ENCODE measurements at places on chromosomes 2 and 18. TPM values are rescaled to one million over a fixed set of nuclear protein-coding genes. Genes with fewer than 3 reads are reported as not detected.
A peak's percentile ranks its signal among the peaks of the same experiment; 100 is the strongest.

The MALL gene
- total RNA-seq, result 0.12 TPM

The GPR45 gene
- total RNA-seq, result not detected

The LCT gene
- 0.07 TPM for total RNA-seq

The KCNG2 gene
- total RNA-seq, result not detected

The MXD1 gene
- 45.0 TPM for total RNA-seq

The SKA1 gene
- 0.39 TPM for total RNA-seq

The CAPG gene
- 51.6 TPM for total RNA-seq

DNA sequence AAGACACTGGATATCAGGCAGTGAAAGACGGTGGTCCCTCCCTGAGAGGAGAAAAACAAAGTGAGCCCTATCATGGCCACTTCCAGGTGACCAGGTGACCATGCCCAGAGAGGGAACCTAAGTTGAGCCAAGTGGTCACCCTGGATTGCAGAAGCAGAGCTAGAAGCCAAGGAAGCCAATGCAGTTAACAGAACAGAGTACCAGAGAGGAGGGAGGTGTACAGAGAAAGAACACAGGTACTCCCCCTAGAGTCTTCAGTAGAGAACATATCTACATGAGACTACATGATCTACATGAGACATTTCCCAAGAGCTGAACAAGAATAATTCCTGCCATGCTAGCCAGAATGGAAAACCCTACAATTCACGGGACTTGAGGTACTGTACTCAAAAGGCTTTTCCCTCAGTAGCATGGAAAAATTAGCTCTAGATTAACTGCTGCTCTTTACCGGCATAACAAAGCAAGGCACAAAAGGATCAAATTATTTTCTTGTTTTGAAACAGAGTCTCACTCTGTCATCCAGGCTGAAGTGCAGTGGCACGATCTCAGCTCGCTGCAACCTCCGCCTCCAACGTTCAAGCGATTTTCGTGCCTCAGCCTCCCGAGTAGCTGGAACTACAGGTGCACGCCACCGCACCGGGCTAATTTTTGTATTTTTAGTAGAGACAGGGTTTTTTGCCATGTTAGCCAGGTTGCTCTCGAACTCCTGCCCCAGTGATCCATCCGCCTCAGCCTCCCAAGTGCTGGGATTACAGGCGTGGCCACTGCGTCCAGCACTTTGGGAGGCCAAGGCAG, 23.5 kb downstream of the ROCK2 start:
- no peak for DNase-seq
- no peak overlapping the region for H3K27ac ChIP-seq
- H3K36me3 ChIP-seq, result no peaks in the 10 kb centered on the region
- H3K4me3 ChIP-seq, result no peak overlapping the region
- no peaks in the 10 kb centered on the region for H3K27me3 ChIP-seq

DNA sequence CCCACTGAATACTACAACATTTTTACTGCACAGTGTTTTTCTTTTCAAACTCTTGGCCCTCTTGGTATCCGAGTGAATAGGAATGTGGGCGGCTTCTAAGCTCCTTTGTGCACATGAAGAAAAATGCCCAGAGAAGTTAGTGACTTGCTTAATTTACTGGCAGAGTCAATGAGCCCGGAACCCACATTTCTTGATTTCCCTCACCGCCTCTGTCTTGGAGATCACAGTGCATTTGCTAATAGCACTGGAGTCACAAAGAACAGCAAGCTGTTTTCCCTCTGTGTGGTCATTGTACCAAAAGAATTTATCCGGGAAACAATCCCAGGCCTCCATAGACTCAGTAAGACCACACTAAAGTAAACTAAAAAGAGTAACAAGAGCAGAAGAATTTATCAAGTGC, 18.9 kb downstream of the STON1 start:
- DNase-seq, result no peak
- H3K4me3 ChIP-seq, result no peak overlapping the region
- peaks cover 6% of the 10 kb centered on the region for H3K27me3 ChIP-seq
- peaks cover 5% of the 10 kb centered on the region for H3K4me1 ChIP-seq
- peak overlapping the region; percentile 27 for H3K27ac ChIP-seq

GRCh38 chr18:53566626-53567025, 657.8 kb downstream of the MBD2 start:
- peaks cover 18% of the 10 kb centered on the region for H3K27me3 ChIP-seq
- H3K36me3 ChIP-seq, result no peaks in the 10 kb centered on the region
- H3K27ac ChIP-seq, result no peak overlapping the region
- no peaks in the 10 kb centered on the region for H3K4me1 ChIP-seq
- no peak overlapping the region for H3K4me3 ChIP-seq

- H3K27me3 ChIP-seq, result peaks cover 4% of the 10 kb centered on the region
- H3K4me3 ChIP-seq, result no peak overlapping the region
- H3K4me1 ChIP-seq, result peaks cover 2% of the 10 kb centered on the region
- no peaks in the 10 kb centered on the region for H3K36me3 ChIP-seq
Measured at GRCh38 chr2:222451224-222451674, 26.9 kb downstream of the SGPP2 start.

GRCh38 chr2:134976074-134976702, 57.6 kb downstream of the CCNT2 start:
- DNase-seq, result no peak
- no peak overlapping the region for H3K27ac ChIP-seq
- H3K4me3 ChIP-seq, result no peak overlapping the region
- peaks cover 5% of the 10 kb centered on the region for H3K36me3 ChIP-seq

DNA sequence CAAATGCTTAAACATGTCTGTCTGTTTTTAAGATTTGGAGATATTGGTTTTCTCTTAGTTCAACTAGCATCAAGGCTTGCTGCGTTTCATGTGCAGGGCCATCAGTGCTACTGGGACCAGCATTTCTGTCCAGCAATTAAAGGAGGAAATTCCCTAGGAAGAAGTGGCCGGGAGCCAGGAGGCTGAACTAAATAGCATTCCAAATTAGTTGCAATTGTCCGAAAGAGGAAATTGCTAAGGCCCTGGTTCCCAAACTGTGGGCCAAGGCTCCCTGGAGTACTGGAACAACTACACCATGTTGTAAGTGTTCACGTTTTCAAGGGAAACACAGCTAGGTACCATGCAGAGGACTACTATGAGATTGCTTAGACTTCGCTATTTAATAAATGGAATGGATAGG, 257.9 kb downstream of the PTPRM start:
- no peaks in the 10 kb centered on the region for H3K4me1 ChIP-seq
- H3K4me3 ChIP-seq, result no peak overlapping the region
- H3K27ac ChIP-seq, result no peak overlapping the region
- no peaks in the 10 kb centered on the region for H3K27me3 ChIP-seq
- DNase-seq, result no peak

GRCh38 chr18:36724591-36725001, 104.2 kb downstream of the TPGS2 start:
- peaks cover 2% of the 10 kb centered on the region for H3K36me3 ChIP-seq
- H3K27me3 ChIP-seq, result peaks cover 25% of the 10 kb centered on the region

- H3K36me3 ChIP-seq, result peaks cover 2% of the 10 kb centered on the region
- H3K4me3 ChIP-seq, result no peak overlapping the region
- H3K4me1 ChIP-seq, result no peaks in the 10 kb centered on the region
- H3K27me3 ChIP-seq, result peaks cover 49% of the 10 kb centered on the region
- no peak overlapping the region for H3K27ac ChIP-seq
- DNase-seq, result no peak
Measured at GRCh38 chr2:6793371-6793770, 72.3 kb downstream of the CMPK2 start.
